ENCODE measurements at places on chromosomes 5 and 9.

DNA sequence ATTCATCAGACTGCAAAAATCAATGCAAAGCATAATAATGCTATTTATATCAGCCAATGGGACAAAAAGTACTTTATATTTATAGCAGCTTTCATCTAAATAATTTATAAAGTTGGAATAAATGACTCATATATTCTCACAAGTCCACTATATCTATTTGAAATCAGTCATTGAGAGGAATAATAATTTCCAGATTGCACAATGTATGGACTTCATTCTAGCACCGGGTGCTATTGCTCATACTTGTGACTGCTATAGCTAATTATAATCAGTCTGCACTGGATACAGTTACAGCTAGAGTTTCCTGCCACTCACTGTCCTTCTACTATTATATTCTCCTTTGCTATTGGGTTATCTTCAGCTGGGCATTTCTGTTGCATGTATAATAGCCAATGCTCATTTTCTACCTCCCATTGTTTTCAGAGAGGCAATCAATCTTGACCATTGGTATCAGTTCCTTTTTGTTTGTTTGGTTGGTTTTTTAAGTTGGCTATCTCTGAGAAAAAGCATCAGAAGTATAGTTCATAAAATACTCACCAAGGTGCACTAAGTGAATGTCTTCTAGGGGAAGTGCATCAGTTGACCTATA is 1.9 kb downstream of the CDH18 start:
- DNase-seq = no peak

DNA sequence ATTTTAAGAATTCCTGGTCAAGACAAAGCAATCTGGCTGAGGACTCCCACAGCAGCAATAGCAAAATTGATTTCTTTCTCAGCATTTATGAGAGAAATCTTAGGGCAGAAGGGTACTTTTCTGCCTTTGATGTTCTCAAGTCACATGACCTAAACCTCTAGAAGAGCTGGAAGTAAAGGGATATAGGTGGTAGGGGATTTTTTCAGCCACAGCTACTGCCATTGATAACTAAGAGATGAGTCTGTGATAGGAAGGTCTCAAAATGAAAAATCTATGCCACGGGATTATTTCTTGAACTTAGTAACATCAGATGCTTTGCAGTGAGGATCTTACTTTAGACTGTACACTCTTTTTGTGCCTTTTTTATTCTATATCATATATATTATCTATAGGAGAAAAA is 35.6 kb downstream of the IL6ST start:
- no peak for DNase-seq

GRCh38 chr5:72241346-72242003 is 78.6 kb downstream of the MRPS27 start:
- DNase-seq = no peak

DNA sequence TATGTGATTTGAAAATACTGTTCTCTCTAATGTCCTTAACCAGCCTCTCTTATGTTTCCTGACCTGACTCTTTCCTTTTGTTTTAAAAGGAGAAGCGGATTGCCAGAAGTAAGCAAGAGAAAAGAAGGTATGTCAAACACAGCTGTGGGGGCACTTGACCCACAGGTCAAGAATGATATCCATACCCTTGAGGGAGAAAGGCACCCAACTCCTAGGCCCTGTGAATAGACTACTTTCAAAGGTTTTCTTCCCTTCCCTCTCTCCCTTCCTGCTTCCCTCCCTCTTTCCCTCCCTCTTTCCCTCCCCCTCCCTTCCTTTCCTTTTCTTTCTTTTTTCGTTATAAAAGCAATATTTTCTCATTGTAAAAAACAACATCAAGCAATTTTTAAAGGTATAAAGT is 306.8 kb downstream of the TRPM3 start:
- DNase-seq = no peak

GRCh38 chr9:81394881-81395675 is 294.3 kb downstream of the TLE1 start:
- no peak for DNase-seq

DNA sequence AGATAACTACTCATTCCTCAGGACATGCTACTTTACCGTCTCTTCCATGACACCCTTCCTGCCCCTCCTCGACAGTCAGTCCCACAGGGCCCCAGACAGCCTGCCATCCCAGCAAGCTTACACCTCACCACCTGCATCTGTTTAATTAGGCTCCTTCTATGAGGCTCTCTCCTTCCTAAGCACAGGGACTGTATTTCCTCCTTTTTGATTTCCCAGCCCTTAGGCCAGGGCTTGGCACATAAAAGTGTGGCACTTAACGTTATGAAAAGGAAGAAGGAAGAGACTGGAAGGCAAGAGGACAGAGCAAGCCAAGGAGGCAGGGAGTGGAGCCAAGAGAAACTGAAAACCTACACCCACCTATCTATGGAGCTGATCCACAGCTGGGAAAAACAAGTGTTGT is 146.8 kb downstream of the SIL1 start:
- no peak for DNase-seq

GRCh38 chr5:28012538-28012937 is 974.2 kb upstream of the CDH9 start:
- DNase-seq = no peak

DNA sequence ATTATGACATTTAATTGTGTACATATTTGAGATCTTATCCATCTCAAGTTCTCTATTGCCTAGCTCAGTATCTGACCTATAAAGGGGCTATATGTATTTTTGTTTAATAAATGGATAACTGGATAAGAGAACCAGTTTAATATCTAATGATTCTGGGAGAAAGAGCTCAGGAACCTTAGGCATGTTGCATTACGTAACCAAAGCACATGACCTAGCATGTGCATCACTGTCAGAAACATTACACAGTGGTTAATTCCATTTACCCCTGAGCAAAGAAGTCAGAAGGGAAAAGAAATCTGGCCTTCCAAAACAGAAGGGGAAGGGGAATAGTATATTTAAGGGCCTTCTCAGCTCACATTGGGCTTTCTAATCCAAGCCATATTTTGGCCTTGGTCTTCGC is 12.3 kb downstream of the PAPPA start:
- DNase-seq = no peak

GRCh38 chr9:26413611-26414010 is 479.0 kb downstream of the CAAP1 start:
- no peak for DNase-seq

DNA sequence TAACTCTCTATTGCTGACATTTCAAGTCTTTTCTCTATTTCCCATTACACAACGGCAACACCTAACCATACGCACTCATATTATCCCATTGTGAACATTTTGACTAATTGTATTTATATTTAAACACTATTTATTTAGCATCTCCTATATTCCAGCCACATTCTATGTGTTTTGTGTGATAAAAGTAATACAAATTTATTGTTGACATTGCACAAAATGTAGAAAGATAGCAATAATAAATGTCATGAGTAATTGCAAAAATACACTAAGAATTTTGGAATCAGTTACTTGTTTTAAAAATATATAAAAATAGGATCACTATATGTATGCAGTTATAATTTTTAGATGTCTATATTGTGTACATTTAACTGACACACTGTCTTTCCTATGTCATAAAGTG is 413.0 kb upstream of the PTPRD start:
- DNase-seq = no peak

DNA sequence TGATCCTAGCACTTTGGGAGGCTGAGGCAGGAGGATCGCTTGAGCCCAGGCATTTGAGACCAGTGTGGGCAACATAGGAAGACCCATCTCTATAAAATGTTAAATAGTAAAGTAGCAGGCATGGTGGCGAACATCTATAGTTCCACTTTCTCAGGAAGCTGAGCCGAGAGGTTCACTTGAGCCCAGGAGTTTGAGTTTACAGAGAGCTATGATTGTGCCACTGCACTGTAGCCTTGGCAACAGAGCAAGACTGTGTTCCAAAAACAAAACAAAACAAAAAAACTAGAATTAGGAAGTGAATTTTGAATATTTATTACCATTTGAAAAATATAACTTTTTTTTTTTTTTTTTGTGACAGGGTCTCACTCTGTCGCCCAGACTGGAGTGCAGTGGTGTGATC is 26.8 kb upstream of the PAX5 start:
- DNase-seq = no peak

GRCh38 chr9:101966691-101967090 is 228.2 kb upstream of the GRIN3A start:
- no peak for DNase-seq

- DNase-seq = no peak
Observed at GRCh38 chr5:56587381-56588130, 227.8 kb upstream of the MAP3K1 start.

All from stimulated activated CD8-positive, alpha-beta memory T cell treated with anti-CD3 and anti-CD28 coated beads, Interleukin-4, amount 100 ng/mL, for 24 hours (primary cell).